ENCODE measurements at places on chromosomes 6 and 20. TPM values are rescaled to one million over a fixed set of nuclear protein-coding genes. Genes with fewer than 3 reads are reported as not detected.

Gene CAGE1
- polyA plus RNA-seq = not detected

Gene DPPA5
- not detected for polyA plus RNA-seq

Gene CLVS2
- 0.02 TPM for polyA plus RNA-seq

- no peak for DNase-seq
Observed at GRCh38 chr6:75166773-75167172, 39.1 kb downstream of the COL12A1 start.

DNA sequence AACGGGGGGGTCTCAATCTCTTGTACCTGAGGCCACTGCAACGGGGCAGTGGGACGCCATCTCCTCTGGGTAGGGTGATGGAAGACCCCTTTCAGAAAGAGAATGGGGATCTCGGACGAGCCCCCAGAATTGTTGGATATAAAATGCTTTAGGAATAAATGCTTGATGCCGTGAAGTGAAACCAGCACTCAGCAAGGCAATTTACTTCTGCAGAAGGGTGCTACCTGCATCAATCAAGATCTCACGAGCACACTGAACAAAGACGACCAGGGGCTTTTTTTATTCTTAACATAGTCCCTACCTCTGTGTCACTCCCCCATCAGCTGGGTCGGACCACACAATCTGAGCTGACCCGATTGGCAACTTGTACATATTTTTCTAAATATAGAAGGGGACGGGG is 203.6 kb upstream of the TBX18 start:
- no peak for DNase-seq

- no peak for DNase-seq
Observed at GRCh38 chr6:154986787-154987235, 8.3 kb upstream of the TIAM2 start.

DNA sequence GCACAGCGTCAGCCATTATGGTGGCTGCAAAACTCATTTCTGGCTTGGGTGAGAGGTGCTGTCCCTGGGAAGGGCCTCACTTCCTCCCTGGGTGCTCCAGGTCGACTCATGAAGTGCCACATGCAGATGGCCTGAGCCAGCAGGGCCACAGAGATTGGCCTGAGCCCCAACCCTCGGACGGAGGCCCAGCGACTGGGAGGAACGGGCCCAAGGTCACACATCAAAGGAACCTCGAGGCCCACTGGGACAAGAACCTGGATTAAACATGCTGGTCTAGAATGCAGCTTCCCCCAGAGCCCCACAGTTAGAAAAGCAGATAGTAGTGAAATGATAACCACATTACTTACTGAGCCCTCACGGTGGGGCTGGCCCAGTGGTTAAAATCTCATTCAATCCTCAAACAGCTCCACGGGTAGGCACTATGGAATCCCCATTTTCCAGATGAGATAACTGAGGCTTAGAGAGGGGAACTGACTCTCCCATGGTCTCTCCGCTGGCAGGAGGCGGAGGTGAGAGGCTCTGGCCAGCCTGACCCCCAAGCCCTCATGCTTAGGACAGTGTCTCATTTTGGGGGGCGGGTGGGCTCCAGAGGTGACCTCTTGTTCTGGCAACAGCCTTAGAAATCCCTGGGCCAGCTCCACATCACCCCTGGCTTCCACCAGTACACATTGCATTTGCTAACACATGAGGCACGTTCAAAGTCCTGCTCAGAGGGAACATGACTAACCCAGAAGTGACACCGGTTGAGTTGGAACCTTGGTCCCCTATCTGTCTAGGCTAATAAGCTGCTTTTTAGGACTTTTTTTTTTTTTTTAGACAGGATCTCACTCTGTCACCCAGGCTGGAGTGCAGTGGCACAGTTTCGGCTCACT is 53.0 kb downstream of the SRC start:
- DNase-seq = no peak
